Psoas muscle (tissue), 8 donors: ENCODE measurements at places on chromosomes 5 and 9. TPM values are rescaled to one million over a fixed set of nuclear protein-coding genes. Genes with fewer than 3 reads are reported as not detected.
A peak's percentile ranks its signal among the peaks of the same experiment; 100 is the strongest.

DNA sequence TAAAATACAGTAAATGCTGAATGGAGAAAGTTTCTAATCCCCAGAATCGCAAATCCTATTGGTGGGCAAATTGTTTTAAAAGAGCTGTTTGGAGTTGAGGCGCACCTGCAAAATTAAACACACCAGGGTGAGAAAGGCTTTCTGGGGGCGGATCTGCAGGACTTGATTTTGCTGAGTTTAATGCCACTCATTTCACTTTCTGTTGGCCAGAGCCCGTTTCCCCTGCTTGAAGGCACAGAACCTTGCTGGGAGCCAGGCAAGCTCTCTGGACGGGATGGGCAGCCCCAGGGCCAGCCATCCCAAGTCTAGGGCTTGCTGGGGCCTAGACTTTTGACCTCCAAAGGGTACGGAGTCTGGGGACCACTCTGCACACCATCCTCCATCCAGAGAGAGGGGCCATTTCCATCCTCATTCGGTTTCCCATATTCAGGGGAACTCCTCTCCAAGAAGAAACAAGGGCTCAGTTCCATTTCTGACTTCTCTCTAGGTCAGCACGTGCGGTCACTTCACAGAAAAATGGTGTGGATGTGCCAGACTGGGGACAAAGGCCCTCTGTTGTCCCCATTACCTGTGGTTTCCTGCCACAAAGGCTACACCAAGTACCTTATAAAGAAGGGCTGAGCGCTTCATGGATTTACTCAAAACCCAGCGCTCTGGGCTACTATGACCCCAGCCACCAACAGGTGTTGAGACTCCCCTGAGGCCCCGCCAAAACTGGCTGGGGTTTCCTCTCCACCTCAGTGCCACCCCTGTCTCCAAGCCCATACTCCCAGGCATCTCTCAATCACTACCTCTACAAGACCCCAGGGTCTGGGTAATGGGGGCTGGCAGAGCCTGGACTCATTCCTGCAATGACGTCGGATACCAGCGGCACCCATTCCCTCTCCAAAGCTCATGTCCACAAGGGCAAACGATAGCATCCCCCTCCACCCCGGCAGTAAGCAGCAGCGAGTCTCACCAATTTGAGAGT, 170.0 kb downstream of the AUH start:
- peak overlapping the region; percentile 100 for H3K27ac ChIP-seq
- DNase-seq: no peak
- H3K4me3 ChIP-seq: peak overlapping the region; percentile 70
- no peaks in the 10 kb centered on the region for H3K27me3 ChIP-seq

GRCh38 chr5:54803471-54804011, 181.9 kb downstream of the ESM1 start:
- no peaks in the 10 kb centered on the region for H3K36me3 ChIP-seq
- H3K27ac ChIP-seq: no peak overlapping the region
- no peak overlapping the region for H3K4me3 ChIP-seq
- no peaks in the 10 kb centered on the region for H3K27me3 ChIP-seq

DNA sequence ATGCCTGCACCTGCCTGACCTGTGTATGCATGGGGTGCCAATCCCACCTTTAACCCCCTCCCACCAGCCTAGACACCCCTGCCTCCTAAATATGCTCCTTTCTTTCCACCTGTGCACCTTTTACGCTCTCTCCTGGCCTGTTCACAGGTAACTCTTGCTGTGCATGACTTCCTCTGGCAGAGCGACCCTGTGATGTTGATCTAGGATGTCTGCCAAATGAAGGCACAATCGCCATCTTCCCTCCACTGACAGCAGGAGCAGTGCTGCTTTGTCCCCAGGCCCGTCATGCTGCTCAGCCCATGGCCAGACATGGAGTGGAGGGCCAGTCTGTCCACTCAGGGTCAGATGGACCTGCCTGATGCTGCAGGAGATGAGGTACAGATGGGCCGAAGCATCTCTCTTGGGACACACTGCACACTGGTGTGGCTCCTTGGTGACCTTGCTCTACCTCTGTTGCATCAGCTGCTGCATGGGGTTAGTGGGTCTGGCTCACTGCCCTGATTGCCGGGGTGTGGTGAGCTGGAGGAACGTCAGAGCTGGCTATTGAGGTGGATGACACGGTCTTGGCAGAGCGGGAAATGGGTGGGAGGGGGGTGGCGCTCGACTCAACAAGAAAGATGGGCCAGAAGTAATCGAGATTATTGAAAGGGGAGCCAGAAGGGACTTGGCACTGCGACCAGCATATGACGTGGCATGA, 101.7 kb upstream of the PITX1 start:
- peaks cover 12% of the 10 kb centered on the region for H3K4me1 ChIP-seq
- H3K36me3 ChIP-seq: no peaks in the 10 kb centered on the region
- DNase-seq: peak; percentile 77

- H3K27me3 ChIP-seq: no peaks in the 10 kb centered on the region
- peaks cover 46% of the 10 kb centered on the region for H3K4me1 ChIP-seq
- no peak for DNase-seq
- peak overlapping the region; percentile 98 for H3K27ac ChIP-seq
- peak overlapping the region; percentile 98 for H3K4me3 ChIP-seq
- no peaks in the 10 kb centered on the region for H3K36me3 ChIP-seq
Measured at GRCh38 chr5:139561655-139562451, 714 bp downstream of the UBE2D2 start.

GRCh38 chr5:14178671-14179211, 35.6 kb downstream of the TRIO start:
- peaks cover 61% of the 10 kb centered on the region for H3K4me1 ChIP-seq
- H3K27ac ChIP-seq: no peak overlapping the region
- DNase-seq: no peak
- H3K36me3 ChIP-seq: no peaks in the 10 kb centered on the region
- H3K4me3 ChIP-seq: no peak overlapping the region
- H3K27me3 ChIP-seq: no peaks in the 10 kb centered on the region

- peak; percentile 67 for DNase-seq
- H3K4me3 ChIP-seq: no peak overlapping the region
- H3K27ac ChIP-seq: no peak overlapping the region
- H3K36me3 ChIP-seq: no peaks in the 10 kb centered on the region
- peaks cover 34% of the 10 kb centered on the region for H3K27me3 ChIP-seq
Measured at GRCh38 chr9:134929193-134930158, 11.8 kb upstream of the FCN1 start.

GRCh38 chr9:27563738-27564430, 9.4 kb downstream of the C9orf72 start:
- no peak overlapping the region for H3K27ac ChIP-seq
- no peak overlapping the region for H3K4me3 ChIP-seq
- no peaks in the 10 kb centered on the region for H3K36me3 ChIP-seq

DNA sequence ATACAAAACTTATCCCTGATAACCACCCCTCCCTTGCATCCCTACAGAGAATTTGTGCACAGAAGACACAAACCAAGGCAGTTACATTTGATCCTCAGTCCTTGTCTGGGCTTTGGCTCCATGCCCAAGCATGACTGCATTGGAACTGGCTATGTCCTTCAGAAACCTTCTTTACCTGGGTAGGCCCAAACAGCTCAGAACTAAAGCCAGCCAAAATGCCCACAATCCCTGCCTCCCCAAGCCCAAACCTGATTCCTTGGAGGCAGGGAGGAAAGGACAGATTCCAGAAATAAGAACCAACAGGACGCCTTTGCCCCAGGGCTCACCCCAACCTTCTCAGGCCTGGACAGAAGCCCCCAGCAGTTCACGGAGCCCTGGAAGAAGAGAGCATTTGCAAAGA, 8.2 kb downstream of the IL17B start:
- no peaks in the 10 kb centered on the region for H3K36me3 ChIP-seq
- no peaks in the 10 kb centered on the region for H3K27me3 ChIP-seq
- peaks cover 9% of the 10 kb centered on the region for H3K4me1 ChIP-seq
- no peak overlapping the region for H3K27ac ChIP-seq
- H3K4me3 ChIP-seq: no peak overlapping the region
- DNase-seq: no peak

- no peaks in the 10 kb centered on the region for H3K36me3 ChIP-seq
- H3K4me1 ChIP-seq: no peaks in the 10 kb centered on the region
- no peak for DNase-seq
- peaks cover 43% of the 10 kb centered on the region for H3K27me3 ChIP-seq
- H3K4me3 ChIP-seq: no peak overlapping the region
Measured at GRCh38 chr5:371811-372555, 50.5 kb downstream of the AHRR start.

DNA sequence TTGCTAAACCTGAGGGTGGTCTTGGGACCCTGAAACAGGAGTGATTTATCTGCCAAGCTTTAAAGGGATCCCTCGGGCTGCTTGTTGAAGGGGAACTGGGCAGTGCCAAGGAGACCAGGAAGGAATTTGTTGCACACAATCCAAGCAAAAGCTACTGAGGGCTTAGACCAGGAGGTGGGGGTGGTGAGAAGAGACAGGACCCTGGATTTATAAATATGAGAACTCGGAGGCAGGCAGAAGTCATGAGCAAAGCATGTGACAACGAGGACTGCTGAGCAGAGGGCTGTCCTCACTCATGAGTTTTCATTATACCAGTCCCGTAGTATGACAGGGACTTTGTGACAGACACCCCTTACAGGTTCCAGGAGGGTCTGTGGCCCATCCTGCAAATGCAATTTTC, 237.3 kb downstream of the DRD1 start:
- H3K4me3 ChIP-seq: no peak overlapping the region
- no peaks in the 10 kb centered on the region for H3K36me3 ChIP-seq
- H3K27me3 ChIP-seq: no peaks in the 10 kb centered on the region
- no peak for DNase-seq
- H3K4me1 ChIP-seq: no peaks in the 10 kb centered on the region
- H3K27ac ChIP-seq: no peak overlapping the region

- H3K36me3 ChIP-seq: no peaks in the 10 kb centered on the region
- no peak for DNase-seq
- H3K27me3 ChIP-seq: no peaks in the 10 kb centered on the region
- H3K4me1 ChIP-seq: no peaks in the 10 kb centered on the region
- H3K27ac ChIP-seq: no peak overlapping the region
Measured at GRCh38 chr5:24646915-24647314, 2.1 kb upstream of the CDH10 start.

DNA sequence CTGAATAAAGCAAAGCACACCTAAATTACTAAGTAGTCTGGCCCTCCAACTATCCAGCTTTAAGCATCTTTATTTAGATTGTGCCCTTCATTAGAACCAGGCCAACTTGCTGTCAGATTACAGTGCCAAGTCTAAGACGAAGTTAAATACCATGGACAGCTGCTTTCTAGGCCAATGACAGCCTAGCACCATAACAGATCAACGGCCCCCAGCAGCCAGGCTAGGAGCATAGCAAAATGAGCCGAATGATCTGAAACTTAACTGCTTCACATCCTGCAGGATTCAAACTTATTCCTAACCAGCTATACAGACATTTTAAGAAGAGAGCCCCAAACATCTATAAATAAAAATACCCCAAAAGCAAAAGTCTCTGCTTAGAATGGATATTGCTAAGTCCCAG, 6.8 kb downstream of the SLC24A2 start:
- H3K36me3 ChIP-seq: no peaks in the 10 kb centered on the region
- no peak for DNase-seq
- no peak overlapping the region for H3K27ac ChIP-seq
- H3K4me1 ChIP-seq: no peaks in the 10 kb centered on the region
- H3K27me3 ChIP-seq: no peaks in the 10 kb centered on the region

DNA sequence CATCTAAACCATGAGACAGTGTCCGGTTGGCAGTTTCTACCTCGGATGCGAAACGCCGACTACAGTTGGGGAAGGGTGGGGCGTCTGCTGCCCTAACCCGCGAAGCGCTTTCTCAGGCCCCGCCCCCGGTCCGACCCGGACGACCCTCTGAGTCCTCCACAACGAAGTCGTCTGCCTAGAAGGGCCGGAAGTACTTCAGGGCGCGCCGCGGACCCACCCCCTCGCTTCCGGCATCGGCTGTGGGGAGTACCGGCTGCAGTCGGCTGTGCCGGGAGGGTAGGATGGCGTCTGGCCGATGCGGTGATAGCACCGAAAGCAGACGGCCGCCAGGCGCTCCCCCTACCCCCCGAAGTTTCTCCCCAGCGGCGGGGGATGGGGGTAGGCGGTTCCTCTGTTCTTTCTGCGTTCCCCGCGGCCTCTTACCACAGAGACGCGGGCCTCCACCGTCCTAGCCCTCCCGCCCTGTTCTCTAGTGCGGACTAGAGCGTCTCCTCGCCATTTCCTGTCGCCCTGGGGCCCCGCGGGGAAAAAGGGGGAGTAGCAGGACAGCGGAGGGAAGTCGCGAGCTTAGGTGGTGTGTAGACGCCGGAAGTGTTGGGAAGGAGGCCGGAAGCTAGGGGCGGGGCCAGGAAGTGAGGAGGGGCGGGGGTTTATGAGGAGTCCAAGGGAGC, at the start of gene TRIM41:
Gene TRIM41, plus strand, starts transcription at position 224 of the 671 bp plus-strand sequence. CDS start 719 bp downstream, outside the sequence.
- H3K4me1 ChIP-seq: peaks cover 14% of the 10 kb centered on the region
- H3K4me3 ChIP-seq: peak within 1 kb of the TSS; percentile 97
- no peaks in the 10 kb centered on the region for H3K36me3 ChIP-seq
- peak within 1 kb of the TSS; percentile 100 for H3K27ac ChIP-seq
- DNase-seq: peak; percentile 100

DNA sequence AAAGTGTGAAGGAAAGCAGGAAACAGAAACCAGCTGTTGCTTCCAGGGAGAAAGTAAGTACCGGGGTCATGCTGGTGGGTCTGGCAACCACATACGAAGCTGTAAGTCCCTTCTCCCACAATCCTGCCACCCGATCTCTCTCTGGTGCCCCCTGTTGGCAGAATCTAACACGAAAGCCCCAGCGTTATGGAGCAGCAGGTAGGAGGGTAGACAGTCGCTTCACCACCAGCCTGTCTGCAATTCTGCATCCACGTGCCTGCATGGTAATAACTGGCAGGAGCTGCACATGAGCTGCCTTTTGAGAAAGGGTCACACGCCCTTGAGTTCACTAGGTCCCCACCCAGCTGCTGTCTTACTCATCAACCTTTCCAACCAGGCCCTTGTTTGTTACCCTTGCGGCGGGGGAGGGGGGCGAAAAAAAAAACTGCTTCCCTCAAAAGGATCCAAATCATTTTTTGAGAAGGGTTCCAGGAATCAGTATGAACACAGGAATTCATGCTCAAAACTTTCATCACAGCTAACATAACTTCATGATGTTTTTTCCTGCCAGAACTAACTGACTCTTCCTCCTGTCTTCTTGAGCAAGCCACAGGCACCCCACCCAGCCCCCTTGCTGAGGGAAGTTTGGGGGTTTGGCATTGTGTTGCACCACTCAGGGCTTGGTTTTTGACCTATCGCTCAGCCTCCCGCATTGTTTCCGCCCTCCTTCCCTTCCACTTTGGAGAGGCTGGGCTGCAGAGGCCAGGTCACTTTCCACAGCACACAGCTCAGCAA, 19.6 kb upstream of the TMEM252 start:
- H3K27me3 ChIP-seq: no peaks in the 10 kb centered on the region
- no peak overlapping the region for H3K4me3 ChIP-seq
- H3K27ac ChIP-seq: no peak overlapping the region
- no peaks in the 10 kb centered on the region for H3K4me1 ChIP-seq
- no peaks in the 10 kb centered on the region for H3K36me3 ChIP-seq

DNA sequence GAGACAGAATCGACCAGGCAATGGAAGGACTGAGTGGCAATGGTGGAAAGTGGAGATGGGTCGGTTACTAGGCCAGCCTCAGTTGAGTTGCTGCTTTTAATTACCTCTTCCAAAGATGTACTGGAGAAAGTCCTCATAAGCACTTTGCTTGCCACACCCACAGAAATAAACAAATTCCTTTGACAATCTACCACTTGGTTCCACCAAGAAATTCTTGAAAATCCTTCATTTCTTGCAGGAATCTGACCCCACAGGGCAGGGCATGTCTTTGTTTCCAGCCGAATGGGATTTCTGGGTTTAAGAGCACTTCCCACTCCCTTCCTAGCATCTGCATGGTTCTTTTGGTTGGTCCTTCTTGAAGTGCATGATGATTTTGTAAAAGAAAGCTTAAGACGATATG, 54.5 kb downstream of the ADAMTS12 start:
- no peaks in the 10 kb centered on the region for H3K27me3 ChIP-seq
- H3K4me3 ChIP-seq: no peak overlapping the region
- H3K36me3 ChIP-seq: no peaks in the 10 kb centered on the region

IFNK gene
- total RNA-seq: not detected

LRRC14B gene
- total RNA-seq: 8.5 TPM

C9 gene
- total RNA-seq: not detected

SLU7 gene
- 71.4 TPM for total RNA-seq

ACER2 gene
- total RNA-seq: 1.9 TPM

PCDHGA8 gene
- total RNA-seq: 1.2 TPM
